ENCODE measurements at places on chromosomes 6 and 20.

GRCh38 chr6:105107207-105107606 lies 72.6 kb downstream of the POPDC3 start:
- DNase-seq = no peak

DNA sequence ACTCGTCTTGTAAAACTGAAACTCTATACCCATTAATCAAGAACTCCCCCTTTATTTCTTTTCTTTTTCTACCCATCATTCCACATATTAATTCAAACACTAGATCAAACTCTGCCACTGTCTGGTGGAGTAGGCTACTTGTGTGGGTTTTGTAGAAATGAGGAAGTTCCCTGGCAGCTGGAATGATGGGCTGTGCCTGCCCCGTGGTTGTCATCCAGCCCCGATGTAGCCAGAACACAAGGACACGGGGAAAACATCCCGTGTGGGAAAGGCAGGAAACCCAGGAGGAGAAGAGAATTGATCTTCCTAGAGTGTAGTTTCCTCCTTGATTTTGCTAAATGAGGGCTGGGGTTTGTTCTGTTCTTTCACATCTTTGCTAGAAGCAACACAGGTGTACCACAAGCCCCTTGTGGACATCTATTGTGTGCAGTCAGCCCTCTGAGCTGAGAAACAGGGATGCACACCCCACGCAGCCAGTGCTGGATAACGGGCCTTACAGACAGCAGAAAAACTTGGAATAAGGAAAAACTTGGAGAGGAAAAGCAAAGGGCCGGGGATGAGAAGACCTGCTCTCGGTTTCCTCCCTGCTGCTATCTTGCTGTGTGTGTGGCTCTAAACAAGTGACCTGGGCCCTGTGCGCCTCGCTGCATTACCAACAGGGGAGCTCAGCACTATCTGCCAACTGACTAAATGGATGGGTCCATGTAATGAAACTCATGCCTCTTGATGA lies 88.0 kb downstream of the SCML4 start:
- no peak for DNase-seq

- peak; percentile 72 for DNase-seq
Measured at GRCh38 chr20:1313236-1313964, 15.5 kb downstream of the SDCBP2 start.

GRCh38 chr6:93163146-93163545 lies 256.2 kb downstream of the EPHA7 start:
- no peak for DNase-seq

Measured in astrocyte of the spinal cord (primary cell).